ENCODE measurements at places on chromosomes 2 and 18.
A peak's percentile ranks its signal among the peaks of the same experiment; 100 is the strongest.

DNA sequence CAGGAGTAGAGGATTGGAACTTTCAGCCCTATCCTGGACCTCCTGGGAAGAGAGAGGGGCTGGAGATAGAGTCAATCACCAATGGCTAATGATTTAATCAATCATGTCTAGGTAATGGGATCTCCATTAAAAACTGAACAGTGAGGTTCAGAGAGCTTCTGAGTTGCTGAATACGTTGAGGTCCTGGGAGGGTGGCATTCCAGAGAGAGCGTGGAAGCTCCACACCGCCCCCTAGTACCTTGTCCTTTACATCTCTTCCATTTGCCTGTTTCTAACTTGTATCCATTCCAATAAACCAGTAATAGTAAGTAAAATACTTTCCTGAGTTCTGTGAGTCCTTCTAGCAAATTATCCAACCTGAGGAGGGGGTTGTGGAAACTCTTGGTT, 101.7 kb downstream of the B3GNT2 start:
- peak; percentile 61 for DNase-seq

- DNase-seq: no peak
Observed at GRCh38 chr2:135190799-135191198, 138.7 kb downstream of the RAB3GAP1 start.

DNA sequence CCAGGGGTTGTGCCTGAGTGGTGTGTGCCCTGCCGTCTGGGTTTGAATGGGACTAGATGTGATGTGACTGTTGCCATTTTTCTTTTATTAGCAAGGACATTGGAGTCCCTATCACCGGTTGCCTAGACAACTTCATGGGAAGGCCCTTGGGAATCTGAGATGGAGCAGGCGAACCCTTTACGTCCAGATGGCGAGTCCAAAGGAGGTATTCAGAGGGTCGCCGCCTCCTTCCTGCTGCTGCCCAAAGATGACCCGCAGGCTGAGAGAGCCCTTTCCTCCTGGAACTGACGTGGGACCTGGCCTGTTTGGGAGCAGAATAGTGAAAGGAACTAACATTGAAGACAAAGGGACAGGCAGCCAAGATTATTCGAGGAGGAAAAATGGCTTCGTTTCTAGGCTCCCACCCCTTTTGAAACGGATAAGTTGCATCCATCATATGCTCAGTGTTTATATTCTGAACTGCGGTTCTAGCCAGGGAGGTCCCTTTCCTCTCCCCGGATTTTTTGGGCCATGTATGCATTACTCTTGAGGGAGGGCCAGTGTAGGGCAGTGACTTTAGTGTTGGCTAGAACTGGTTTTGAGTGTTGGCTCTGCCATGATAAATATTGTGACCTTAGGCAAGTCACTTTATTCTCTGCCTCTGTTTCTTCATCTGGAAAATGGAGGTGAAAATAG, 673 bp downstream of the CENPO start:
- peak; percentile 30 for DNase-seq

DNA sequence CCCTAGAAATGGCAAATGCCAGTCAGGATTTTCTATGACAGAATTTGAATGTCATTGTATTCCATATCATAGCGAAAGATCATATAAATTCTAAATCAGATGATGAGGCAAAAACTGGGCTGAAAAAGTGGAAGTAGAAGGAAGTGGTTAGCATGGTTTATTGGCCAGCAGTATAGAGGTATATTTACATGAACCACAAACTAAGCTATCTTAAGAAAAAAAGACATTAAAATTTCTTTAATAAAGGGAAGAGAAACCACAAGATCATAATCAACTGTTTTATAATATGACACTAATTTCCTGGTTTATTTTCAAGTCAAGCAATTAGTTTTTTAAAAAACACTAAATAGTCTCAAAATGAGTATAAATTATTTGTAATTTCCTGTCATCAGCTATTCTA, 123.2 kb upstream of the LRP1B start:
- DNase-seq: no peak
